NCI-H1092 (cell line): ENCODE measurements at places on chromosomes 6 and 20.

GRCh38 chr20:16601047-16601446 lies 27.8 kb upstream of the KIF16B start:
- peak; percentile 1 for DNase-seq

DNA sequence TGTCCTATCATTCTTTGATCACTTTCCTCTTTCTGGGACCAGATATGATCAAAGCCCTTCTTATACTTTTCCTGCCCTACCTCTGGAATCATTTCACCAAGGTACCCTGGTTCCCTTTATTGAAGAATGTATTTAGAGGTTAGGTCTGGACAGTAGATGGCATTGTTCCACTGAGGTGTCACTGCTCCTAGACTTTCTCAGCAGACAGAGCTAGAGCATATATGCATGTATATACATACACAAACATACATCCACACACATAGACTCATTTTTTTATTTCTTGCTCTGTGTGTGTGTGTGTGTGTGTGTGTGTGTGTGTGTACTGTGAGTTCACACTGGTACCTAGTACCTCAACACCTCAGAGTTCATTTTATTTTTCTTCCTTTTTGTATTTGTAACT lies 40.9 kb downstream of the PTPRA start:
- DNase-seq, result no peak

- DNase-seq, result no peak
These were observed 6.4 kb upstream of the MPC1 start for GRCh38 chr6:166389119-166389518.

GRCh38 chr6:116277124-116277523 lies 2.6 kb downstream of the TSPYL1 start:
- DNase-seq, result no peak

DNA sequence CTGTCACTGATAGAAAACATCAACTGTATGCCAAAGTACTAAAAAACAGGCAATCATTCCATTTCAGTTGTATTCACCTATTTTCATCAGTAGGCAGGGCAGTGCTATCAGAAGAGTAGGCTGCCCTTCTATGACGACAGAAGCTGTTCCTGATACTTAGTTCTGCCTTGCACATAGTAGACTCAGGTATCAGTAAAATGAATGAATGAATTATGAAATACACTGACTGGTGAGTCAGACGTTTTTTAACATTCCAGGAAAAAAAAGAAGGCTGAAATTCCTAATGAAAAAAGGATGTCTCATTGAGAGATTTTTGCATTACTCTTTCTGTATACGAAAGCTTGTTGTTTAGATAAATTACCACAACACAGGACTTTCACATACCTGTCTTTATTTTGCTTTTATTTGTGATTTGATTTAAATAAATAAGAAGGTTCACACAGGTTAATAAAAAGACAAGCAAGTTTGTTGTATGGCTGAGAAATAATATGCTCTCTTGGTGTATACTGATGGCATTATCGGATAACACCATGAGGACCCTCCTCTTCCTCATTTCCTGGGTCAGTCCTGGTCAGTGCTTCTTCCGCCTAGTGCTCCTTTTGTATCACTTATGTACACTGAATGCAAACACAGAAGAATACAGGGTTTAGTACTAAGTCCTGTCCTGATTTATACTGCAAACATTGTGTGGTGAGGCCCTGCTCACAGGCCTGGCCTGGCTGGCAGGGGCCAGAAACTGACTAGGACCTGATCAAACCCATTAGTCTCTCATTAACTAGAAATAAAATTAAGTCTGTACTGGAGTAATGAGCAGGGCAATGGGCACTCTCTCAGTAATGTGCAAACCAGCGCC lies 39.4 kb upstream of the SPDEF start:
- no peak for DNase-seq

DNA sequence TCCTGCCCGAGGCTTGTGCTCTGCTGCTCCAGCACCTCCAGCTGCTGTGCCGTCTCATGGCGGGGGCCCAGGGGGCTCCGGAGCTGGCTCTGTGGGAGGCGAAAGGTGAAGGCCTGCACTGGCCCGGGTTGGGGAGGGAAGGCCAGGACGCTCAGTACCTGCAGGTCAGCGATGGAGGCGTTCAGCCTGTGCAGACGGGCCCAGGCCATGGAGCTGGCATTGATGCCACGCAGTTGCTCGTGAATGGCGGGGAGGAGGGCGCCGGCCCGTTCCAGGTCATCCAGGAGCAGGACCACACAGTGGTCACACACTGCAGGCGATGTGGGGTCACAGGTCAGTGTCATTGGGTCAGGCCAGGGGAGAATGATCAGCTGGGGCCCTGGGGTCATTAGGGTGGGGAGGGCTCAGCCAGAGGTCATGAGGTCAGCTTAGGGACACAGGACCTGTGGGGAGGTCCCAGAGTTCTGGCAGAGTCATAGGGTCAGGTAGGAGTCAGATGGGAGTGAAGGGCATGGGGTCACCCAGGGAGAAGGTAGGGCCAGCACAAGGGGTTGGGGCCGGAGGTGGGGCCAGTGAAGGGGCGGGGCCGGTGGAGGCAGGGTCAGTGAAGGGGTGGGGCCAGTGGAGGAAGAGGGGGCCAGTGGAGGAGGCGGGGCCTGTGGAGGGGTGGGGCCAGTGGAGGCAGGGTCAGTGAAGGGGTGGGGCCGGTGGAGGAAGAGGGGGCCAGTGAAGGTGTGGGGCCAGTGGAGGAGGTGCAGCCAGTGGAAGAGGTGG lies 18.0 kb downstream of the ADRM1 start:
- no peak for DNase-seq

DNA sequence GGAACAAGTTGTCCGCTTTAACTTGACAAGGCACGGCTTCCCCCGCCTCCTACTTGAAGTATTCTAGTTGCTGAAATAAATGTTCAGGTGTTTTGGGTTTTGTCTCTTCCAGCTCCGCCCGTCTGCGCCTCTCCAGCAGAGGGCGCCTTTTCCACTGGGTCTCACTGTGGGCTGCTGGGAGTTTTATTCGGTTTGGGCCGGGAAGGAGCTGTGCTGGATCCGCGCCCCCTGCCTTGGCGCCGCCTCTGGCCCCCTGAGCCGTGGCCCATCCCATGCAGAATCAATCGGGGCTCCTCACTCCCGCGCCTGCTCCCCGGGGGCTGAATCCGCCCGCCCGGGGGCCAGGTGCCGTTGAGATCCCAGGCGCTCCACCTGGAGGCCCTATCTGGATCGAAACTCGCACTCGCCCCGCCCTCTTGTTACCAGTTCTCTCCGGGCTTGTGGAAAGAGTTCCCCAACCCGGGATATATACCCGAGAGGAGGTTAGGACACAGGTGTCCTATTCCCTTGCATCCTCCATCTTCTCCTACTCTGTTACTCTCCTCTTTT lies 51.0 kb upstream of the TCF21 start:
- no peak for DNase-seq

GRCh38 chr20:16810216-16810615 lies 62.1 kb downstream of the OTOR start:
- DNase-seq, result no peak

DNA sequence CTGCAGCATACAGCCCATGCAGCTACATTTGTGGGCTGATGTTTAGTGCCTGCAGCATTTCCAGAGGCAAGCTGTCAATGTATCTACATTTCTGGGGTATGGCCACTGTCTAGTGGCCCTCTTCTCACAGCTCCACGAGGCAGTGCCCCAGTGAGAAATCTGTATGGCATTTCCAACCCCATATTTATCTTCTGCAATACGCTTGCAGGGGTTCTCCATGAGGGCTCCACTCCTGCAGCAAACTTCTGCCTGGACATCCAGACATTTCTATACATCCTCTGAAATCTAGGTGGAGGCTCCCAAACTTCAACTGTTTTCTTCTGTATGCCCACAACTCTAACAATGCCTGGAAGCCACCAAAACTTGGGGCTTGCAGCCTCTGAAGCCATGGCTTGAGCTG lies 502.3 kb downstream of the C6orf118 start:
- no peak for DNase-seq

DNA sequence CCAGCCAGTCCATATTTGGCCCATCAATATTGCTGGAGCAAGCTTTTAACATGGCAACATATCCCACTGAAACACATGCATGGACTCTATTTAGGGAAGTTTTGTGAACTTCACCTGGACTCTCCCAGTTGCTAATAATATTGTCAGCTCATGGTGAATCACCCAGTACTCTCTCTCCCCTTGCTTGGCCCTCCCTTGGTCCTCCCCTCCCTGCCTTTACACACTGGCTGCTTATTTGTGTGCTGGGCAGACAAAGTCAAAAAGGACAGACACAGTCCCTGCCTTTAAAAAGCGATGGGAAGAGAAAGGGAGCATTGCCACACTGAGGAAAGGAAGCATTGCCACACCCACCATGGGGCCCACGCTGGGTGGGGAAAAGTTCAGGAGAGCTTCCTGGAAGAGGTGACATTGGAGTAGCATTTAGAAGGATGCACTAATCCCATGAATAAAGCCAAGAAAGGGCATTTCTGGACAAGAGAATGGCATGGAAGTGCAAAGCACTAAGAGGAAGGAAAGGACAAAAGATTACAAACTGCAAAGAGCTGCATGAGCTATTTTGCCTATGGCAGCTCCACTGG lies 143.4 kb upstream of the EXOC2 start:
- no peak for DNase-seq

DNA sequence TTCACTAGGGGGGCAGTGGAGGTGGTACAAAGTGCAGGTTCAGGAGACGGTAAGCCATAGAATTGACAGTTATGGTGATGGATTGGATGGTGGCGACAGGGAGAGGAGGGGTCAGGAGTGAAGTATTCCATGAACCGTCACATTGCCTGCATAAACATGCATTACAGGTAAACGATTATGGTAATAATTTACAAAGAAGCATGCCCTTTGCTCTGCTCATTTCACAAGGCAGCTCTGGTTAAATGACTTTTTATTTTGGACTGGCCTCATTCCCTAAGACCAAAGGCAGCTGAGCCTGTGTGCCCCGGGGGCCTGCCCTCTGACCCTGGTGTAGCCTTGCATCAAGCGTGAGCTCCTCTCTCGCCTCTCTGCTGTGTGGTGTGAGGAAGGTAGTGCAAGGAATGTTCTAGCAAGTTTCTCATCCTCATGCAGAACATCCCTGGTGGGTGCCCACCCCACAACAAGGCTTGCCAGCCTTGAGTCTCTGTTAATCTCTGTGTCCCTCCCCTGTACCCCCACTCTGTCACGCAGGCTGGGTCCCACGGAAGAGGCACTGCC lies 59.0 kb downstream of the PPP1R14C start:
- no peak for DNase-seq

DNA sequence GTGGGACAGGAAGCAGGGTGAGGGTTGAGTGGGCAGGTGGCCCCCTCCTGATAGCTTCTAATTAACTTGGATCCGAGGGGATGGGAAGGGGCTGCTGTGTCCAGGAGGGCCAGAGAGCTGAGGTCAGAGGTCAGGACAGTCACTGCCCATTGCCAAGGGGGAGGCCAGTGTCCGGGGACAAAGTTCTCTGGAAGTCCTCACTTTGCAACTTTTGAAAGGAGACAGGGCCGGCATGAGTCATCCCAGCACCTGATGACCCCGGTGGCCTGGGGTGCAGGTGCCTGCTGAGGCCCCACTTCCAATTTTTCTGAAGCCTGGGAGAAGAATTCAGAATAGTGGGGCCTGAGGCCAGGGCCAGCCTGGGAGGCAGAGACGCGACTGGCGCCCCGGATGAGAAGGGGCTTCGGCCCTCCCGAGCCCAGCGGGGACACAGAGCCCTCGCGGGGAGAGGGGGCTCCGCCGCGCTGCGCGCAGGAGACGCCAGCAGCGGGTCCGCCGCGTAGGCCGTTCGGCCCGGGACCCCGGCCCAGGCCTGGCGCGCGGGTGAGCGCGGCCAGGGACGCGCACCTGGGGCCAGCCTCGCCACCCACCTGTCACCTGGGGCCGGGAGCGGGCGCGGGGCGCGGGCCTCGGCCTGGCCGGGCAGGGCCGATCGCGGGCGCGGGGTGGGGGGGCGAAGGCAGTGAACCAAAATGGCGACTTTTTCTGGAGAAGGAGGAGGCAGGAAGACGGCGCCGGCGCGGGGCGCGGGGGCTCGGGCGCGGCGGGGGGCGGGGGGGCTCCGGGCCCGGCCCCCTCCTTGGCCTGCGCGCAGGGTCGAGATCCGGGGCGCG lies 586 bp downstream of the ZNF512B start:
- DNase-seq, result no peak

GRCh38 chr6:72999995-73000394 lies 225.3 kb downstream of the KHDC1L start:
- no peak for DNase-seq

- DNase-seq, result no peak
These were observed 1.0 kb downstream of the CCN2 start for GRCh38 chr6:131949909-131950766.

GRCh38 chr20:63360850-63361518 lies at the start of gene CHRNA4:
Gene CHRNA4 (minus strand): TSS chr20:63361349. CDS start chr20:63361165, 184 bp downstream.
- DNase-seq, result no peak

DNA sequence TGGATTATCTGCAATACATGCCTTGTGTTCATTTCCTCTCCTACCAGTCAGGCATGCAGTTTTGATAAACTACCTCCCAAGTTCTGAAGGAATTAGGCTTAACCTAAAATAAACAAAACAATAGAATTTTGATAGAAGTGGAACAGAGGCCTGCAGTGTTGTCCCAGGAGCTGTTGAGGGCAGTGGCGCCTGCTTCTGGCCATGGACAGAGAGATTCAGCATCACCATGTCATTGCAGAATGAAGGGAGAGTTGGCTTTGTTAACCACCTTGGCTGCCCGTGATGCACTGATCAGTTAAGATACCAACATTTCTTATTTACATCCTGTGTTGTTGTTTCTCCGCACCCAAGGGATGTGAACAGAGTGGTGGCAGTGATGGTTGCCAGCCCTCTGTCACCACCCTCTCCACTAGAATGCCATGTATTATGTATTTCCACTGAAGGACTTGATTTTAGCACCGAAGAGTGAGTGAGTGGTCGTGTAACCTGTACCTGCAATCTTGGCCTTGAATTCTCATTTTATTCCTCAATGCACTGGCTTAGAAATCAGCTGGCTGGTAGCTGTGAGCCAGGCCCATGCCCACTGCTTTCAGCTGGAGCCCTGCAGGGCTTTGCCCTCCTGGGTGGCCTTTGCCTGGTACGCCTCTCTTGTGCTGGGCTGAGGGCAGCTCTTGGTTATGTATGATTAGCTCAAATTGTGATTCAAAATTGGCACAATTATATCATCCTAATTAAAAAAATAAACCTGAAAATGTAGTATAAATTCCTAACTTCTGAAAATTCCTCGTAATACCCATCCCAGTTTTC lies 56.5 kb downstream of the SHLD1 start:
- DNase-seq, result no peak

DNA sequence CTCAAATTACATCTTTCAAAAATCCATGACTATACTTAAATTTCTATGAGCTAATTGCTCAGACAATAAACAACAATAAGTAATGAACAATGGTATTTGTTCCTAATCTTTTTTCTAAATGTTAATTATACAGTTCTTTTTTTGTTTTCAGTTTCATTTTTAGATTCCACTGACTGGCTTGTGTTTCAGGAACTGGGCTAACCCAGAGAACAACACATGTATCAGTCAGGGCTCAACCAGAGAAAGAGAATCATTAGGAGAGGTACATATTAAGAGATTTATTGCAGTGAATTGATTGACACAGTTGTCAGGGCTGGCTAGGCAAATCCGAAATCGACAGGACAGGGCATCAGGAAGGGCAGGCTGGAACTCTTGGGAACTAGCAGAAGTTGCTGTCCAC lies 182.8 kb downstream of the GRM1 start:
- DNase-seq, result no peak

DNA sequence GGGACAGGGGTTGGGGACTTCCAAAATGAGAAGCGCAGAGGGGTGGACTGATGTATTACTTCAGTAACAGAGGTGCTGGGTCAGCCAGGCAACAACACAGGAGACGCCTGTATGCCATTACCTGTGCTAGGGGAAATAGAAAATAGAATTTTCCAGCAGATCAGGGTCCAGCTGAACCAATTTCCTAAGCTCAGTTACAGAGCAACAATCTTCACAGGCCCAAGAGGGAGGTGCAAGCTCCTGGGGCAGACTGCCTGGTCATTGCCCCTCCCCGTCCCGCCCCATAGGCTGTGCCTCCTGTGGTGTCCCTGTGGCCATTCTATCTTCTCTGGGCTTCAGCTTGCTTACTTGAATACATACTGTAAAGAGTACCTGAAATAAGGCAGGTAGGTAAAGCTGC lies 3.7 kb downstream of the KCNK5 start:
- DNase-seq, result no peak
